Suppressor macrophage (primary cell): ENCODE measurements at places on chromosomes 2 and 18.
A peak's percentile ranks its signal among the peaks of the same experiment; 100 is the strongest.

DNA sequence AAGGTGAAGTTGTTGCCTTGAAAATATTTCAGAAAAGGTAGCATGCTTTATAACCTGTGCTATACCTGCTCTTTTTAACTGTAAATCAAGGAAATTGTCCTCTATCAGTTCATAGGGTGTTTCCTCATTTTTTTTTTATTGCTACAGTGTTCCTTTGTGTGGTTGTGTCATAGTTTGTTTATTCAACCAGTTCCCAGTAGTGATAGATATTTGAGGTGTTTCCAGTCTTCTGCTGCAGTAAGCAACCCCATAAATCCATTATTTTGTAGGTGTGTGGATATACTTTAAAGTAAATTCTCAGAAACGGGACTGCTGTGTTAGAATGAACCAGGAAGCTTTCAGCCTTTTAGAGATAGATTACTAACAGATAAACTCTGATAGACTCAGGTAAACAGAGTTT lies 39.6 kb downstream of the SEMA4F start:
- DNase-seq = no peak

GRCh38 chr18:51279367-51279984 lies 82.0 kb upstream of the MEX3C start:
- DNase-seq = no peak

DNA sequence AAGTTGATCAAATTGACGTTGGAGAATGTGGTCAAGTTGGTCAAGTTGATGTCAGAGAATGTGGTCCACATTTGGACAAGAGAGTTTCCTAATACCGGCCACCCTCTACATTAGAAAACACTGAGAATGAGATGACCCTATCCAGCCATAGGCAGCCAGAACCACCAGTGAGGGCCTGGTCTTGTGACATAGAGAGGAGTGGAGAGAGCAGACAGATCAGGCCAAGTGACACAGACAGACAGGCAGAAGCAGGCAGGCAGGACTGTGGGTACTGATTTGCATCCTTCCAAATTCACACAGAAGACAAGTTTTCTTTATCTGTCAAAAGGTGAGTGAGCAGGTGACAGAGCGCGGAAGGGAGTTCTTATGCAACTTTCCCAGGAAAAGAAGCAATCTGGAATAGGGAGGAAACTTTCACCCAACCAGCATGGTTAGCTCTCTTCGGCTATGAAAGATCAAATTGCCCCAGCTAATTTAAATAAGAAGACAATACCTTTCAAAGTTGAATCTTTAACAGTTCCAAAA lies 109.1 kb upstream of the PID1 start:
- no peak for DNase-seq

DNA sequence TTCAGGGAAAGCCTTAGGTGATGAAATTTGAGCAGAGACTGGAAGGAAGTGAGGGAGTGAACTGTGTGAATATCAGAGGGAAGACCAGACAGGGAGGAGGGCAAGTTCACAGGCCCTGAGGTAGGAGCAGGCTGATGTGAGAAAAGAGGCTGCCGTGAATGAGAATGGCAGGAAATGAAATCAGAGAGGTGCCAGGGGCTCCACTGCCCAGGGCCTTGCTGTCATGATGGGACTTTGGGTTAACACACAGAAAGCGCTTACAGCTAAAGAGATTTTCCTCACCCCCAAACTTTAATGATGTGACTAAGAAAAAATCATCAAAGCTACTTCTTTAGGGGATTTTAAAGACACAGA lies 53.8 kb downstream of the MARCHF4 start:
- DNase-seq = no peak

DNA sequence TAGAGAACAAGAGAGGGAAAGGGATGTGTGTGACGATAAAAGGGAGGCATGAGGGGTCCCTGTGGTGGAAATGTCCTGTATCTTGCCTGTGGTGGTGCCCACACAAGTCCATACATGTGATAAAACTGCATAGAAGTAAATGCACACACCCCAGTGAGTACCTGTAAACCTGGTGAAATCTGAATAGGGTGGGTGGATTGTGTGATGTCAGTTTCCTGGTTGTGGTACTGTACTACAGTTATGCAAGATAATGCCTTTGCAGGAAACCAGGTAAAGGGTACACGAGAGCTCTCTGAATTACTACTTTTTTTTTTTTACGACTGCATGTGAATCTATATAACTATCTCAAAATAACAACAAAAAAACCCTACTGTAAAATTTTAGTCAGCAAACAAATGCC lies 22.1 kb downstream of the SERPINE2 start:
- DNase-seq = no peak

DNA sequence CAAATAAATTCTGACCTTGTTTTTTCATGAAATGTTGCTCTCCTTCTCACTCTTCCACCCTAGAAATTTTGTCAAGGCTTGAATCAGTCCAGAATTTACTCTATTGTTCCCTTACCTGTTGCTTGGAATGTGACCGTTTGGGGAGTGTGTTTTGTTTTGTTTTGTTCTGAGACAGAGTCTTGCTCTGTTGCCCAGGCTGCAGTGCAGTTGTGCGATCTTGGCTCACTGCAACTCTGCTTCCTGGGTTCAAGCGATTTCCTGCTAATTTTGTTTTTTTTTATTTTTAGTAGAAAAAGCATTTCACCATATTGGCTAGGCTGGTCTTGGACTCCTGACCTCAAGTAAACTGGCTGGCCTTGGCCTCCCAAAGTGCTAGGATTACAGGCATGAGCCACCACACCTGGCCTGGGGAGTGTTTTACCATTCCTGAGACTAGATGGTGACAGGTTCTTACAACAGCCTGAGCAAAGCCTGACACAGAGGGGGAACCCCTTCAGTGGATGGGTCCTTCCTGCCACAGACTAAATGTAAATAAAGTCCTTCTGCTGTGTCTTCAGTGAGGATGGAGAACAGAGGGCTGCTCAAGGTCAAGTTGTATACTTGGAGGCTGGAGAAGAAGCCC lies 52.0 kb downstream of the HAUS1 start:
- no peak for DNase-seq

- DNase-seq = no peak
Measured at GRCh38 chr2:31937741-31938140, 73.1 kb downstream of the MEMO1 start.

GRCh38 chr2:144477281-144477956 lies 42.5 kb downstream of the ZEB2 start:
- DNase-seq = no peak

DNA sequence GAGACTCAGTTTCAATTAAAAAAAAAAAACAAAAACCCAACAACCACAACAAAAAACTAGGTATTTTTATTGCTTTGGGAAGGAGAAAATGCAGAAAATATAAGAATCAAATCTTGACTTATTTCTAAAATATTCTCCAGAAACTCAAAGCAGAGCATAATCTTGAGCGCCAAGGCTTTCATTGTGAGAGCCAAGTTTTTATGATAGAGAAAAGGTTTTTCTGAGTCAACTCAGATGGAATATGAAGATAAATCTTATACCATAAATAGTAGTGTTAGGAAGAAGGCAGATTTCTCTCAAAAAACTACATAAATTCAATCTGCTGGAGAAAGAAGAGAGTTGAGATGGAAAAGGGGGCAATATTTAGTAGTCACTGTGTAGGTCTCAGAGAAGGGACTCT lies 121.2 kb upstream of the OSR1 start:
- no peak for DNase-seq

- DNase-seq = no peak
Measured at GRCh38 chr18:46160050-46160798, 56.0 kb downstream of the HAUS1 start.

GRCh38 chr18:79812052-79812451 lies 14.3 kb downstream of the KCNG2 start:
- DNase-seq = peak; percentile 33

GRCh38 chr2:120707816-120708215 lies 27.9 kb upstream of the GLI2 start:
- DNase-seq = no peak

DNA sequence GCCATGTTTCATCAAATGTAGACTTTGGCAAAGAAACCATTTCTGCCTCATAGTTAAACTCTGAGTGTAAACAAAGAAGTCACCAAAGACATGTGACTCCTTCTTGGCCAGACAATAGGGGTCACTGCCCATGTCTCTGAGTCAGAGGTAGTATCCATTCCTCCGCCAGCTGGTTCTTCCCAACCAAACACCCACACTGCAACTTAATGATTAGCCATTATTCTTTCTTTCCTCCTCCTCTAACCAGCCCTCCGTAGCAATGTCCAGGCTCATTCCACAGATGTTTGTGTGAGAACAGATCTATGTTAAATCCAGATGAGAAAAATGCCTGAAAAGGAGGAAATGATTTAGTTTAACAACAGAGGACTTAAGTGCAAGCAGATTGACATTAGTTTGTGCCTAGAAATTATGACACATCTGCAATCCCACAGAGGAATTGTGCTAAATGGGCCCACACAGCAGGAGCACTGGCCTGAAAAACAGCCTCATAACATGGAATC lies 127.9 kb upstream of the SH3BP4 start:
- no peak for DNase-seq

DNA sequence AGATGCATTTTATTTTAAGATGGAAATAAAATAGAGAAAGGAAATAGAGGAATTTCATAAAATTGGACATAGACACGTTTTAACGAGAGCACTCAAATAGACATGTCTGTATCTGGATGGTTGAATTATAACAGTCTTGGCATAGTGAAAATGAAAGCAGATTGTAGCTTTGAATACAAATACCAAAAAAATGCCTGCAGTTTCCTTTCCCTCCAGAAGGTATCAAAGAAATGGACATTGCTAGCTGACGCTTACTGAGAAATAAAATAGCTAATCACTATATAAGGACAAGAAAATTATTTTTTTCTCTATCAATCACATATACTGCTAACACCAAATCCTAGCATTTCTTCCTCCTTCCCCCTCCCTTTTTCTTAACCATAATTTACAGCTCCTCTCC lies 11.4 kb upstream of the MAPRE2 start:
- no peak for DNase-seq

DNA sequence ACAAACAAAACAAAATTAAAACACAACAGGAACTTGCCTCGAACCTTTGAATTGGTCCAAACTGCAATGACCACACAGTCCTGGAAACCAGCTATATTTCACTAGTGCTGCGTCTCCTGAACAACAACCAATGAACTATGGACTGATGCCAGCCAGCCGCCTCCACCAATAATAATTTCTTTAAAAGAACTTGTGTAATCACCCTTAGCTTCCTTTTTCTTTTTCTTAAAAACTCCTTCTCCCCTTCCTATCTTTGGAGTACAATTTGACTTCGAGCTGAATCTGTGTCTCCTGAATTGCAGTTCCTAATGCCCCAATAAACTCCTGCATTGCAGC lies 1.6 kb upstream of the CXXC1 start:
- peak; percentile 64 for DNase-seq
